ENCODE measurements at places on chromosomes 12 and 14. TPM values are rescaled to one million over a fixed set of nuclear protein-coding genes. Genes with fewer than 3 reads are reported as not detected.

DNA sequence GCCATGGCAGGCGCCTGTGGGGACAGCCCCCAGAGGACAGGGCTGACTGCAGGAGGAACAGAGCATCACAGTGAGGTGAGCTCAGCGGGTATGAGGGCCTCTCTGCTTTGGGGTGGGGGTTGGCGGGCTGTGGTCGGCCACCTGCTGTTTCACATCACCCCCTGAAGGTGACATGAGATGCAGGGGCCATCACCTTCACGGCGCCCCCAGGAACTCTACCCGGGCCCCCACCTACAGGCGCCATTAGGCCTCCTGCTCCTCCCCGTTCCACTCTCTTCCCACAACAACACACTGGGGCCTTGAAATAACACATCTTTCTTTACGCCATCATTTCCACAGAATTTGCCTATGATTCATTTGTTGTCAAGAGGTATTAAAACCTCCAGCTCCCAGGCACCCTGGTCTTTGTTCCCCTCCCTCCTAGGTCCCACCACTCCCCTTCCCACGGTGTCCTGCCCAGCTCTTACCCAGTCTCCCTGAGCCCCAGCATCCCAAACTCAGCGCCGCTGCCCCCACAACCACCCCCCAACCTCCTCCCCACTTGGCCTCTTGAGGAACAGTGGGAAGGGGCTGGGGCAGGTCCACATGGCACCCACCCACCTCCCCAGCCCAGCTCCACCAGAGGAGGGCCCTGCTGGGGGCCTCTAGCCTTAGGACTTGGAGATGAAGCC, 12.7 kb upstream of the HDAC7 start:
- no peaks in the 10 kb centered on the region for H3K36me3 ChIP-seq
- no peak for DNase-seq
- H3K4me1 ChIP-seq, result peaks cover 17% of the 10 kb centered on the region
- no peak overlapping the region for H3K27ac ChIP-seq
- H3K27me3 ChIP-seq, result no peaks in the 10 kb centered on the region

- H3K27ac ChIP-seq, result peak overlapping the region; percentile 52
- H3K27me3 ChIP-seq, result no peaks in the 10 kb centered on the region
- no peak overlapping the region for H3K4me3 ChIP-seq
These were observed 2.5 kb downstream of the FAM222A start for GRCh38 chr12:109716092-109716479.

DNA sequence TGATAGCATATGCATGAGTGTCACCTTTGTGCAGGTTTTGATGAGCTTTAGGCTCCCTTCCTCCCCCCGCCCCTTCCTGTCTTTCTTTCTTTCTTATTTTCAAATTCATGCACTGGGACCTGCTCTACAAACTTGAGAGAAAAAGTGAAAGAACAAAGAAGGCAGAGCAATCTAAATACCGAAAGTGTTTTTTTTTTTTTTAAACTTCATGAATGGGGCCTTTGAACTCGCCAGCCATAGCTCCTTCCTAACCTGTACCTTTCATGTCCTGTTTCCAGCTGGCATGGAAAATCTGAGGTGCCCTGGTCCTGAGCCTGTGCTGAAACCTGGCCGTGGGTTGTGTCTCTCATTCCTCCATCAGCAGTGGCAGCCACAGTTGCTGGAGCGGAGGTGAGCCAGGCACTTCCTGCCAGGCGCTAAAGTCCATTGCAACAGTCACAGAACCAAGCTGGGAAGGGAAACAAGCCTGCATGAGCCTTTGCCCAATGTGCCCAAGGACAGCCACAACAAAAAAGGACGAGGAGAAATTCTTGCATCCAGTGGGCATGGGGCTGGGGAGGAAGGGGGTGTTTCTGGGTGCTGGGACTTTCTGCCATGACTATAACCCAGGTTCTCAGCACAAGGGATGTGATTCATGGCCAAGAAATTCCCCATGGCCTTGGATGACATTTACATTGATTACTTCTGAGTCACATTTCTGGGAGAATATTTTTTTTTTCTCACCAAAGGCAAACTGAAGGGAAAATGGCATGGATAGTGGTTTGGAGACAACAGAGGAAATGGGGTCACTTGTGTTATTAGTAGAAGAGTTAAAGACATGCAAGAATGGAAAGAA, 102.7 kb downstream of the TMEM30B start:
- no peaks in the 10 kb centered on the region for H3K36me3 ChIP-seq
- no peaks in the 10 kb centered on the region for H3K27me3 ChIP-seq
- no peak for DNase-seq
- H3K4me1 ChIP-seq, result no peaks in the 10 kb centered on the region

DNA sequence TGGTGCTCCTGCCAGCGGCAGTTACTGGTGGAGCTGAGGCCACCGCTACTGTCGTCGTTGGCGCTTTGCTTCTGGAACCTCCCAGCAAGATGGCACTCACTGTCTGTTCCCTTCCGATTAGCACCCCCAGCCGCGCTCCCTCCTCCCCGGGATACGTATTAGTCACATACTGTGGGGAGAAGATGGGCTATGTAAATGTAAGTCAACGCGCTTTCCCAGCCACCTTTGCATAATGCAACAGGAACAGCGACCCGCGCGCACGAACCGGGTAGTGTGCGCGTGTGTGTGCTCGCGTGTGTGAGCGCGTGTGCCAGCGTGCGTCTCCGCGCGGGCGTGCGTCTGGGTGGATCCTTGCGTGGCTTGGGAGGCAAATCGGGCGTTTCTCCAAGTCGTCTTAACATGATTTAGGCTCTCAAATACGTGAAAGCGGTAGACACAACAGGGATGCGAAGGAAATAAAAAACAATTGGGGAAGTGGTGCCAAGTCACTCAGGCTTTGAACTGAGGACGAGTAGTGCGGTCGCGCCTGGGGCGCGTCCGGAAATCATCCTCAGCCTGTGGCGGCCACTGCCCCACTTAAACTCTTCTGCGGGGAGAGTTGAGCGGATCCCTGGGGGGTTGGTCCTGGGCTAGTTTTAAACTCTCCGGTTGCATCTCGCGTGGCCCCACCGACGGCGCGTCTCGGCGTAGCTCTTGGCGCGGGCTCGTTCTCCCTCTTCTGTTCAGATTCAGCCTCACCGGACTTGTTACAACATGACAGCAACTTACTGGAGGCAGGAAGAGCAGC, 1.8 kb downstream of the FLRT2 start:
- H3K27ac ChIP-seq, result peak overlapping the region; percentile 59
- H3K4me3 ChIP-seq, result peak overlapping the region; percentile 57
- DNase-seq, result peak; percentile 55
- H3K36me3 ChIP-seq, result no peaks in the 10 kb centered on the region
- H3K27me3 ChIP-seq, result no peaks in the 10 kb centered on the region

GRCh38 chr12:62331306-62331705, 71.1 kb downstream of the USP15 start:
- H3K36me3 ChIP-seq, result no peaks in the 10 kb centered on the region
- H3K4me3 ChIP-seq, result no peak overlapping the region
- no peak for DNase-seq
- no peaks in the 10 kb centered on the region for H3K27me3 ChIP-seq
- no peaks in the 10 kb centered on the region for H3K4me1 ChIP-seq

- H3K36me3 ChIP-seq, result no peaks in the 10 kb centered on the region
- no peak for DNase-seq
- H3K27me3 ChIP-seq, result no peaks in the 10 kb centered on the region
- no peaks in the 10 kb centered on the region for H3K4me1 ChIP-seq
These were observed 96.1 kb downstream of the RBM19 start for GRCh38 chr12:113870035-113870434.

DNA sequence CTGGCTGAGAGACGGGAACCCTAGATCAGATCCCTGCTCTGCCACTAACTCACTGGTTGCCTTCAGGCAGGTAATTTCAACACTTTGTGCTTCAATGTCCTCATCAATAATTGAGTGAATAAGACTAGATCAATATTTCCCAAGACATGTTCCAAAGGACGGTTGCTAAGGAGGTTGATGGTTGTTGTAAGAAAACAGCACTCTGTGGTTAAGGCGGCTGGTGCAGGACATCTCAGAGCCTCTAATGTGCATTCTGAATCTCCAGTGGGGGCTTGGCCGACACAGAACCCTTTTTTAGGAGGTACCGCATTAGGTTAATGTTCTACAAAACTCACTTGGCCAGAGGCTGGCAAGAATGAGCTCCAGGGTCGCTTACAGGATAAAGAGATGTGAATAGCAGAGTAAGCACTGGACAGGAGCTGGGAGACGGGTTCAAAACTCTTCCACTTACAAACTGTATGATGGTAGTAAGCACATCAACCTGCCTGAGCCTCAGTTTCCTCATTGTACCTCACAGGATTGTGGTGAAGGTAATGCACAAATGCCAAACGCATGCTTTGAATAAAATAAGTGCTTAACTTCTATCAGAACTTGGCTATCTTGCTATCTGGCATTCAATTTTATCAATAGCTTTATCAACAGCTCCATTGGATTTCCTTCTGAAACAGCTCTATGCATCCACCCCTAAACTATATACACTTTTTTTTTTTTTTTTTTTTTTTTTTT, 136.9 kb upstream of the PARP11 start:
- no peak for DNase-seq
- no peaks in the 10 kb centered on the region for H3K36me3 ChIP-seq
- no peak overlapping the region for H3K27ac ChIP-seq
- H3K4me3 ChIP-seq, result no peak overlapping the region
- no peaks in the 10 kb centered on the region for H3K27me3 ChIP-seq

DNA sequence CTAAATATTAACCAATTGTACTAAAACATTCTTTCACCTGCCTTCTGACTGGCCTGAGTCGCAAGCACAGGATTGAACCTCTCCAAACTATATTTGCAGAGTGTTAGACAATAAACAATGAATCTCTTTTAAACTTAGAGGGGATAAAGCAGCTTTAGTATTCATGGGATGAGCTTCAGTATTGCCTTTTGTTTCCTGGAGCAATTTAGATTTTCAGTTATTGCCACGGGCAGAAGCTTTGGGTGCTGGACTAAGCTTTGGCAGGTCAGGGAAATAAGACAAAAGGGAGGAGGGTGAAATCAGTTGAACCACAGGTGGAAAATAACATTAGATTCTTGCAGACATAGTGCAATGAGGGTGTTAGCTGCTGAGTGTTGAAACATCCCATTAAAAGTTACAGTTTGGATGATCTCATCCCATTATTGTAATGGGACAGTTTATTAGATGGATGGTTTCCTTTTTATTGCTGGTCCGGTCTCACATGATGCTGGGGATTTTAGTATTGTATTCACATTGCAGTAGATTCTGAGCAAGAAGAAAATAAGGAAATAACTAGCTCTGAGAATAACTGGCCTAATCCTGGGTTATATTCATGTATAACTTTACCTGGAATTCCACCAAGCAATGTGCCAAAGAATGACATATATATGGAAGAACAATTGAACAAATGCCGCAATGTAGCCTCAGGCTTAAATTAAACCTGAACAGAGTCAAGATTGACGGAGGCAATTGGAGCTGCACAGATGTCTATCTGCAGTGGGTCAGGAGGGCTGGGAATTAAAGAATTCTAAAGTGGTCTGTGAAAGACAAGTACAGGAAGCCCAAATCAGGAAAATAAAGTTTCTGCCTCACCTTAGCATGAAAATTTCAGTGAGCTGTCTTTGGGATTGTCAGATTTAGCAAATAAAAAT, 1092.8 kb upstream of the SEL1L start:
- H3K36me3 ChIP-seq, result no peaks in the 10 kb centered on the region
- H3K4me1 ChIP-seq, result no peaks in the 10 kb centered on the region
- no peak for DNase-seq
- no peak overlapping the region for H3K4me3 ChIP-seq
- H3K27ac ChIP-seq, result no peak overlapping the region
- no peaks in the 10 kb centered on the region for H3K27me3 ChIP-seq

- H3K27me3 ChIP-seq, result no peaks in the 10 kb centered on the region
- H3K4me1 ChIP-seq, result no peaks in the 10 kb centered on the region
These were observed 267.3 kb upstream of the SRRM4 start for GRCh38 chr12:118714051-118714460.

DNA sequence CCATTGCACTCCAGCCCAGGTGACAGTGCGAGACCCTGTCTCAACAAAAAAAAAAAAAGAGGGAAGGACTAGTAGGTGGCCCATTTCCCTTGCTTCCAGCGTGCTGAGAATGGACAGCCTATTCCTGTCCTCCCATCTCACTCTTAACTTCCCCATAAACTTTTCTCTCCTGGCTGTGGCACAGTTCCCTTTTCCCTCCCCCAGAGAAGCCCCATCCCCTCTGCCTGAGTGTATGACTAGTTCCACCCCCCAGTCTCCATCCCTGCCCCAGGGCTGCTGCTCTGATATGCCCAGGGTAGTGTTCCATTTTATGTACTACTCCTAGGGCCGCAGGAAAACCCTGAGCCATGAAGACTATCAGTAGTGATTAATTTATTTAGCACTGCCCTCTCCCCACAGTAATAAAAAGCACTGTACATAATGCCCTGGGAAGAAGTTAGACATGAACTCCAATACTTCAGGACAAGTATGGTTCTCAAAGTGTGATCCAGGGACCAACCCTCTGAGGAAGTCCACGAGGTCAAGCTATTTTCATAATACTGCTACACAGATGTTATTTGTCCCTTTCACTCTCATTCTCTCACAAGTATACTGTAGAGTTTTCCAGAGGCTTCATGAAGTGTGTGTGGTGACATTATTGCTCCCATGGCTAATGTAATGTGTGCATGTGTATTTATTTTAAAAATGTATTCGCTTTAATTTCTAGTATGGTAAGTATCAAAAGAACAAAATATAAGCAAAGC, 11.5 kb upstream of the CHD4 start:
- H3K36me3 ChIP-seq, result no peaks in the 10 kb centered on the region
- DNase-seq, result no peak
- H3K4me1 ChIP-seq, result peaks cover 6% of the 10 kb centered on the region
- no peak overlapping the region for H3K27ac ChIP-seq

DNA sequence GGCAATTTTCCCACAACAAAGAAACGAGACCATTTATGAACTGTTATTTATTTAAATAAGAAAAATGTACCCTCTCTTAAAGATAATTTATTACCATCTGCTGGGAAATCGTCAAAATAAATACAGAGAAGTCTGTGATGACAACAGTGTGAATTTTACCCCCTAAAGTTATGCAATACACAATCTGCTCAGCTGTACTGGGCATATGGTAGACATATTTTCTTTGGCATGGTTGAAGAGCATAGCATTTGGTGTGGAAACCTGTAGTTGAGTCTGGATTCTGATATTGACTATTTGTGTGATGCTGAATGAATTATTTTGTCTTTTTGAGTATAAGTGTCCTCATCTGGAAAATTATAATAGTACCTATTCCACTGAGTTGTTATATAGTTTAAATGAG, 60.0 kb downstream of the CFAP54 start:
- no peaks in the 10 kb centered on the region for H3K4me1 ChIP-seq
- H3K4me3 ChIP-seq, result no peak overlapping the region
- DNase-seq, result no peak
- H3K27me3 ChIP-seq, result no peaks in the 10 kb centered on the region

DNA sequence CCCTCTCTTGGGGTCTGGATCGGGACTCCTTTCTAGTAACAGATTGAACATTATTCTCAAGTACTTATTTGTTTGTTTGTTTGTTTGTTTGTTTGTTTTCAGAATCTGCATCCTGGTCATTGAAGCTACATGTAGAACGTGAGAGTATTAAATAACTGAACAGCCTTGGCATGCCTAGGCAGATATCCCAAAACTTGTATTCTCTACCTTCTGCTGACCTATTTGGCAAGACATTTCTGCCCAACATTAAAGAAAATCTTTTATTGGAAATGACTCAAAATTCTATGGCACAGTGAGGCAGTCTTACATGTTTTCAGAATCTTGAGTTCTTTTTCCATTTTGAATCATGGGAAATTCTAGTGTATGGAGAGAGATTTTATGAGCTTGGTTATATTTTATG, 165.1 kb upstream of the CNOT2 start:
- no peaks in the 10 kb centered on the region for H3K36me3 ChIP-seq
- H3K27me3 ChIP-seq, result no peaks in the 10 kb centered on the region
- no peak for DNase-seq
- no peak overlapping the region for H3K27ac ChIP-seq
- no peak overlapping the region for H3K4me3 ChIP-seq

The INHBE gene
- not detected for total RNA-seq

The DPPA3 gene
- total RNA-seq, result not detected

The CELA1 gene
- not detected for total RNA-seq

The FLVCR2 gene
- 14.9 TPM for total RNA-seq

Data from Peyer's patch (tissue), 4 donors.